ENCODE measurements at places on chromosomes 7 and 10.

DNA sequence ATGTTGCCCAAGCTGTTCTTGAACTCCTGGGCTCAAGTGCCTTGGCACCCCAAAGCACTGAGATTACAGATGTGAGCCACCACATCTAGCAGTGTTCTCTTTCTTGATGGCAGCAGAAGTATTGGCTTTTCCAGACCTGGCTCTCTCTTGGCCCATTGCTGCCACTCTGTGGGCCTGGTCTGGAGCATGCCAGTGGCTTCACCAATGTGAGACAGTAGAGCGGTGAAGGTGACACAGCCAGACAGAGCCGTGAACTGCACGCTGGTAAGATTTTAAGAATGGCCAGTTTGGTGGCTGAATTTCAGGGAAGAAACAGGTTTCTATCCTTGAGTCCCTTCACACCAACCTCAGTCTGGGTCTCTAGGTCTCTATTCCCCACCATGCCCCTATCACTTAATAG is 552.7 kb upstream of the NRP1 start:
- DNase-seq, result no peak

DNA sequence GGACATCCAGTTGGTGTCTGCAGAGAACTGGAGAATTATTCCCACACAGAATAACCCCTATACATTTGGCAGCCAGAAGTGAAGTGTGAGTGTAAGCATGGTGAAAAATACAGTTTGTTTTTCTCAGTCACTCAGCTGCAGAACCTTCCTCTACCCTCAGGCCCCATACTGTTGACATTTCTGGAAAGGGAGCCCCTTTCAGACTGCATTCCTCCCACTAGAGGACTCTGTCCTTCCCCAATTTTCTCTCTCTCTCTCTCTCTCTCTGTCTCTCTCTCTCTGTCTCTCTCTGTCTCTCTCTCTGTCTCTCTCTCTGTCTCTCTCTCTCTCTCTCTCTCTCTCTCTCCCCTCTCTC is 86.8 kb upstream of the STEAP1B start:
- DNase-seq, result no peak

DNA sequence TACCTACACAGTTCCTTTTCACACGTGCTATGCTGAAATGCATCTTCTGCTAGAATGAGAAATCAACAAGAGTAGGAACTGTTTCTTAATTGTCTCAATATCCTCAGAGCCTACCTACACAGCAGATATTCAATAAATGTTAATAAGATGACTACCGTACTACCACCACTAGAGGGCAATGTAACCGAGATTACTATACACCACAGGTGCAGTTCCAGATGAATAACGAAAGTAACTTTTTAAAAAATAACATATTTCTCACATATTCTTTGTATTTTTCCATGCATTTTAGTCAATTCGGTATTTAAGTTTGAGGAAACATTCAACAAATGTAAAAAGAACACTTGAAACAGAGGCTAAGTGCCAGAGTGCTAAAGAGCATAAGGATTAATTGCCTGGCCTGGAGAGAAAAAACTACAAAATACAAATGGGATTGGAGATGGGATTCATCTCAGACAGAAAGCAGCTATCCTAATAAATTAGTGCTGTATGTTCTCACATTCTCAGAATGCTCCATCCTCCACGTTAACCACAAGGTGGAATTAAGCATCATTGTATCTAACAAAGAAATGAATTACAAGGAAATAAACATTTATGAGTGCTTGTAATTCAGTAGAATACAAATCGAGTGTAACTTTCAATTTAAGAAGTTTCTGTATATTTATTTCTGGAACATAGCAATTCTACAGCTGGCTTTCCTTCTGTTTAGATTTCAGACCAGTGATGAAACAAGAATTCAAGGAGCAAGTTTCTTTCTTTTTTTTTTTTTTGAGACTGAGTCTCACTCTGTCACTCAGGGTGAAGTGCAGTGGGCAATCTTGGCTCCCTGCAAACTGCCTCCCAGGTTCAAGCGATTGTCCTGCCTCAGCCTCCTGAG is 20.3 kb upstream of the HECTD2 start:
- DNase-seq, result no peak

DNA sequence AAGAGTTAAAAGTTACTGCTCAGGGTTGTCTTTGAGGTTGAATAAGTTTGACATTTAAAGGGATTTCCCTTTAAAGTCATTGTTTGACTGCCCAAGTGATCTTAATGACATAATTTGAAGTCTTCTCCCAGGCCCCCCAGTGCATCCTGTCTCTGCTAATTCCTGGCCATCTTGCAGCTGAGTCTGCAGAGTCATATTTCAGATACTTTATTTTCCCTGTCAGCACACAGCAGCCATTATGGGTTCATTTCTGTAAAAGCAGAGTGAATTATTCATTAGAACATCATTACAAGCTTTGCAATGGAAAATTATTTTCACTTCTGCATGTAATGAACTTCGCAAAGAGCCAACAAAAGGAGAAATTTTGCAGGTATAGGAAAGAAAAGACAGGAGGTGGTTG is 536.6 kb downstream of the GALNT17 start:
- DNase-seq, result no peak

DNA sequence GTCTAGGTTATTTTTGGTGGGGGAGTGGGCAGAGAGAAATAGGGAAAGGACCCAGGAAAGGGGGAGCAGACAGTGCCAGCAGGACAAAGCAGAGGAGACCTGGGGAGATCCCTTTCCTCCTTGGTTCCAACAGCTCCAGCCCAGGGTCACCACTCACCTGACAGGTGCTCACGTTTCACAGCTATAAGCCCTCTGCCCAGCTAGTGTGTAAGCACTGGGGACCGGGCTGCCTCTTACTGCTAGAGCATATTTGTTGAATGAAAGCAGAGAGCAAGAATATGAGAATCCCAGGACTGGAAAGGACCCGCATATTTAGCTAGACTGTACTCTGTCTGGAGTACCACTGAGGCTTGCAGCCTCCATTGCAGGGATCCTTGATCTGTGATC is 6.7 kb downstream of the ZCCHC24 start:
- no peak for DNase-seq

GRCh38 chr7:116439841-116440549 is 59.5 kb upstream of the CAV2 start:
- no peak for DNase-seq

- peak; percentile 63 for DNase-seq
Measured at GRCh38 chr10:102642736-102643335, 1.4 kb upstream of the TRIM8 start.

GRCh38 chr10:100289641-100290040 is 3.2 kb upstream of the BLOC1S2 start:
- no peak for DNase-seq

GRCh38 chr10:81177651-81178244 is 640.0 kb downstream of the SH2D4B start:
- DNase-seq, result no peak

DNA sequence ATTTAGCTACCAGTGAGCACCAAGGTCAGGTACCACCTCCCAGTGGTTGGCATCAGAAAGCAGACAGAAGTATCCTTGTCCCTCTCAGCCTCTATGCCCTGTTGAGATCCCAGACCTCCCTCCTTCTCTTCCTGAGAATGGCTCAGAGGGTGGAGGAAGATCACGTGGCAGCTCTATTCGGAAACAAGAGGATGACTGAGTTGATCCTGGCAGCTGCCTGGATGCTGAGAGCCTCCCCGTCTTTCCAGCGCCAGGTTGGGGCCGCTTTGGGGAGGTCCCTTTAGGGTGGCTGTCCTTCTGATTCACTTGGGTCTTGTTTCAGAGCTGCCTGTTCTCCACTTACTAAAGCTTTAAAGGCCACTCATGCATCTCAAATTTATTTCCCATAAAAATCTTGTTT is 36.9 kb upstream of the NPFFR1 start:
- DNase-seq, result no peak

GRCh38 chr10:59181668-59182067 is 5.2 kb downstream of the PHYHIPL start:
- peak; percentile 28 for DNase-seq

DNA sequence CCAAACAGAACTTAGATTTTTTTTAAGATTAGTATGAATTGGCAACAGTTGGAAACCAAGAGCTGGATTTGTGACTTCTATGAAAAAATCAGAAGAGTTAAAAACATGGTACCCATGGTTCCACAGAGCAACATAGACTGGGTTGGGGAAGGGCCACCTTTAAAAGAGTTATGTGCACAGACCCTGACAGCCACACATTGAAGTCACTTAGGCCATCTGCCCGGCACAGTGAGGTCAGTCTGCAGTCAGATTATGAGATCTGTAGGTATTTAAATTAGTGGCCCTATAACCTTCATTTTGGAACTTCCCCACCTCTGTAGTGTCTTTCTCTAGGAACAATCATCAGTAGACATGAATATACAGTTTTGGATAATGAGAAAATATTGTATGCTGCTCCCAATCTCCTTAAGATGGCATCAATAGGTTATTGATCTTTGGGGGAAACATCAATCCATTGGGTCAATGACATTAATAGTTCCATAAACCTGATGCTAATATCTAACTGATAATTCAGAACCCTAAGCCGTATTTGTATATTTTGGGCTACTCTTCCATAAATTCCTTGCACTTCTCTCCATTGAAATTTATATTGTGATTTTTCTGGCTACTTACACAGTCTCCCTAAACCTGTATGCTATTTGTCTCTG is 7.0 kb downstream of the ANKRD1 start:
- DNase-seq, result no peak

- no peak for DNase-seq
Measured at GRCh38 chr10:132496360-132497062, 41.1 kb upstream of the INPP5A start.

- no peak for DNase-seq
Measured at GRCh38 chr7:28270536-28270935, 89.9 kb upstream of the JAZF1 start.

DNA sequence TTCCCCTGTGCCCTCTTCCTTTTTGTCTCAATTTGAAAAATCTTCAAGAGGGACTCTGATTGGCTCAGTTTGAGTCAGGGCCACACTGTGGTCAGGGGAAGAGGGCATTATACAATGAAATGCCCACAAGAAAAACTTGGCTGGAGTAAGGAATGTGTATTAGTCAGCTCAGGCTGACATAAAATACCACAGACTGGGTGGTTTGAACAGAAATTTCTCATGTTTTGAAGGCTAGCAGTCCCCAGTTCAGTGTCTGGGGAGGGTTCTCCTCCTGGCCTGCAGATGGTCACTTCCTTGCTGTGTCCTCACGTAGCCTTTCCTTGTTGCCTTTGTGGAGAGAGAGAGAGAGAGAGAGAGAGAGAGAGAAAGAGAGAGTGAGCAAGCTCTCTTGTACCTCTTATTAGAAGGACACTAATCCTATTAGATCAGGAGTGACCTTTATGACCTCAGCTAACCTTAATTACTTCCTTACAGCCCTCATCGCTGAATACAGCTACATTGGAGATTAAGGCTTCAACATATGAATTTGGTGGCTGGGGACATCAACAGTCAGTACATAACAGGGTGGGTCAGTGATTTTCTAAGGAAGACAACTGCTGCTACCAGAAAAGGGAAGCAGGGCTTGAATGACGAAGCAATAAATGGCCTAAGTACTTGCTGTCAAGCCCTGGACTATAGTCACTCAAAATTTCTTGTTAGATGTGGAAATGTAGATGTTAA is 25.8 kb upstream of the FAM13C start:
- peak; percentile 54 for DNase-seq

- DNase-seq, result no peak
Measured at GRCh38 chr7:36306722-36307121, 82.9 kb upstream of the ANLN start.

GRCh38 chr7:147438216-147438615 is 1152.3 kb upstream of the C7orf33 start:
- DNase-seq, result no peak

DNA sequence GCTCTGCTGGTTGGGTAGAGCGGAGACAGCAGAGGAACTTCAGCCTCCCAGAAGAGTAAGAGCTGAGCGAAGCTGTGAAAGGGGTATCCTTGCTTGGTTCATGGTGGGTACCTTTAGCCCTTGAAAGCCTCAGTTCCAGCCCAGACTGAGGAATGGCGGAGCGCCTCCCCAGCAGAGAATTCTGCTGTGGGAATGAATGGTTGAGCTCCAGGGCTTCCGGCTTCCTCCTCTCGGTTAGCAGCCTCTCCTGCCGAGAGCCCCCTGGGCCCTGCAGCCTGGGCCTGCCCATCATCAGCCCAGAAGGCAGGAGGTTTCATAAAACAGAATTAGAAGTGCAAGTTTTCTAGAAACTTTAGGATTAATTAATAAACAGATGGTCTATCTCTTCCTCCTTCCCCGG is 79.9 kb upstream of the ANLN start:
- DNase-seq, result no peak

GRCh38 chr10:103617602-103618385 is 124.3 kb downstream of the NEURL1 start:
- DNase-seq, result no peak

DNA sequence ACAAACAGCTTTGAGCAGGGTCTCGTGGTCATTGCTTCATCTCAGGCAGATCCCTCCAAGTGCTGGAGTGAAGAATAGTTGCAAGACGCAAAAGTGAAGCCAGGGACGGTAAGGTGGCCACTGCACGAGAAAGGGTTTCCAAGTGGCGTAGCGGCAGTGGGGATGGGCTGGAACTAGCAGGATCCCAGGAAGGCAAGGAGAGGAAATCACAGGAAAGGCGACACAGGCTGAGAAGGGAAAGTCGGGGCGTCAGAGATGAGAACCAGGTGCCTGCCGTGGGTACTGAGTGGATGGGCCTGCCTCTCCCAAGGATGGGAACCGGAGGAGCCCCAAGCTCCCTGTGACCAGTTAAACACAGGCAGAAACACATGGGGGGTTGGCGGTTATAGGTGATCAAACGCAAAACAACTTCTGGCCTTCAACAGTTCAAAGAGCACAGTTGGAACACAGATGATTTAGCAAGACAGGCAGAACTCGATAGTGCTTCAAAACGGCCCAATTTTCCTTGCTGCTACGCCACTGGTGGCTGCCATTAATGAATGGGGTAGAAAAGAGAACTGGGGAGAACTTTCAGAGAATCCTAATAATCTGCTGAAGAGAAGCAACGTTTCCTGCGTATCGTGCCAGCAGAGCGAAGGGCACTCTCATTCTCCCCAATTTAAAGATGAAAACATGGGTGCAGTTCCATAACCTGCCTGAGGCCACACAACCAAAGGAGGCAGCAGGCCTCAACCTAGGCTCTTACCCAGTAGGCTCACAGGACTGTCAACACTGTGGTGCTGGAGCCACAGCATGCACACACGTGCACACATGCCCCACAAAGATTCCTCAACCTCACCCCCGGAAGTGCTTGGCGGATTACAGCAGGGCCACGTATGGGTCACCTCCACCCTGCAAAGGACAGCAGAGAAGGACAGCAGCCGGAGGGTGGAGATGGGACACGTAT is 61.9 kb downstream of the MAD1L1 start:
- no peak for DNase-seq

GRCh38 chr7:105662998-105663397 is 81.7 kb upstream of the EFCAB10 start:
- DNase-seq, result no peak

DNA sequence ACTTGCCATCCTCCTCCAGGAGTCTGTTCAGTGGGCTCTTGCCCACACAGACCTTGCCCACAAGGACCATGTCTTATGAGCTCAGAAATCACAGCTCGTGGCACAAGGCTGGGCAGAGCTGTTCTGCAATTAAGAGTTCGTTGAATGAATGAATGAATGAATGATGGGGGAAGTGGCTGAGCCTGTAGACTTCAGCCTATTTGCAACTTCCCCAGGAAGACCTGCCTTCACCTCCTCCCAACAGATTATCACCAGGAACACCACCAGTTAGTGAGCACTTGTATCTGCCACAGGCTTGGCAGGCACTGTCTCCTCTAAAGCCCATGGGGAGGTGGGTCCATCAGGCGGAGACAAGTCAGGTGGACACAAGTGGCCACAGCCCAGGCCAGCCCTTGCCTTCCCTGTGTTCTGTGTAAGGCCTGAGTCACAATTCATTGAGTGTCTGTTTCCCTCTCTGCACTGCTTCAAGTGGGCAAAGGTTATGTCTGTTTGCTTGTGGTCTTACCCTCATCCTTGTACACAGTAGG is 1.8 kb upstream of the FGF8 start:
- DNase-seq, result no peak

- no peak for DNase-seq
Measured at GRCh38 chr10:5440206-5440605, 27.8 kb downstream of the NET1 start.

Data from AG09319 (cell line).